ELF-1 (cell line): ENCODE measurements at places on chromosomes 3 and 15.

DNA sequence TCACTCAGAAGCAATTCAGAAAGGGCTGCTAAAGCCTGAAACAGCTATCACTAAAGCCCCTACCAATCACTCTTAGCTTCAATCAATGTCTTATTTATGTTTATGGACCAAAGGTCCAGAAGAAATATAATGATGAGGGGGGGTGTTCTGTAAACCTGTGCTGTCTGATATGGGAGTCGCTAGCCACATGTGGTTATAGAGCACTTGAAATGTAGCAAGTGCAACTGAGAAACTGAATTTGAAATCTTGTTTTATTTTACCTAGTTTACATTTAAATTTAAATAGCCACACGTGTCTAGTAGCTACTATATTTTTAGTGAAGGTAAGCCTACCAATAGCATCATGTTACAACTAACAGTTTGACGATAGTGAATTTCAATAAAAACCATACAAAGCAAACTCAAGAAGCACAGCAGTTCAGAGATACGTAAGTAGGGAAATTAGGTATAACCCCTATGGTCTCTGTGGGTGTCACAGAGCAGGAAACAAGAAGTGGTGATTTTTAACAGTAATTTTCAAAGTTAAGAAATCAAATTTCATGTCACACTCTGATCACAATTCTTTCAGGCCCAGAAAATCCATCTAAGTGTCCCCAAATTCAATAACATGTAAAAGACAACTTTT, 3.6 kb downstream of the POU1F1 start:
- DNase-seq: no peak

- DNase-seq: no peak
Measured at GRCh38 chr3:141275511-141275910, 43.9 kb downstream of the PXYLP1 start.

DNA sequence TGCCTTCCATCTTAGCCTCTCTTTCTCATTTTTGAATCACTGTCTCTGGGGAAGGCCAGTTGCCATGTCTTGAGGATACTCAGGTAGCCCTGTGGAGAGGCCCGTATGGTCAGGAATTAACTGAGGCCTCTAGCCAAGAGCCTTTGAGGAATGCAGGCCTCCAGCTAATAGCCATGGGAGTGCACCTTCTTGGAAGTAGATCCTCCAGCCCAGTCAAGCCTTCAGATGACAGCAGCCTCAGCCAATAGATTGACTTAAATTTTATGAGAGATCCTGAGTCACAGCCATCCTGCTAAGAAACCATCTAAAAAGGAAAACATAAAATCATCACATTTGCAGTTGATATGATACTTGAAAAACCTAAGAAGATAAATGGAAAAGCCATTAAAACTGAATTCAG, 112.5 kb upstream of the BNIP2 start:
- peak; percentile 10 for DNase-seq

DNA sequence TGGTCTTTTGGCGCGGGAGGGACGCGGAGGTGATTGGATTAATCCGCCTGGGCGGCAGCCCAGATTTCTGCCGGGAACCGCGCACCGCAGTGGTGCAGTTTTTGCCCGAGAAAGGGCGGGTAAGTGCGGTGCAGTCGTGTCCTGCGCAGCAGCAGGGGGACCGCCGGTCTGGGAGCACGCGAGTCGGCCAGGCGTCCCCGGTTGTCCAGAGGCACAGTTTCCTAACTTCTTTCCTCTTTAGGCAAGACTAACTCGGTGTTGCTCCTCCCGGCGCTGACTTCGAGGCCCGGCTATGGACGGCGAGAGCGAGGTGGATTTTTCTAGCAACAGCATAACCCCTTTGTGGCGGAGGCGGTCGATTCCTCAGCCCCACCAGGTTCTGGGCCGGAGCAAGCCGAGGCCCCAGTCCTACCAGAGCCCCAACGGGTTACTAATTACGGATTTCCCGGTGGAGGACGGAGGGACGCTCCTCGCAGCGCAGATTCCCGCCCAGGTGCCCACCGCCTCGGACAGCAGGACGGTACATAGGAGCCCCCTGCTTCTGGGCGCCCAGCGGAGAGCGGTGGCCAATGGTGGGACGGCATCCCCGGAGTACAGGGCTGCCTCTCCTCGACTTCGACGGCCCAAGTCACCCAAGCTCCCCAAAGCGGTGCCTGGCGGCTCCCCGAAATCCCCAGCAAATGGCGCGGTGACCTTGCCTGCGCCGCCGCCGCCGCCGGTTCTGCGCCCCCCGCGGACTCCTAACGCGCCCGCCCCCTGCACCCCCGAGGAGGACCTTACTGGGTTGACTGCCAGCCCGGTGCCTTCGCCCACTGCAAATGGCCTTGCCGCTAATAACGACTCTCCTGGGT, 736 bp downstream of the ARHGEF26 start:
- peak; percentile 61 for DNase-seq

DNA sequence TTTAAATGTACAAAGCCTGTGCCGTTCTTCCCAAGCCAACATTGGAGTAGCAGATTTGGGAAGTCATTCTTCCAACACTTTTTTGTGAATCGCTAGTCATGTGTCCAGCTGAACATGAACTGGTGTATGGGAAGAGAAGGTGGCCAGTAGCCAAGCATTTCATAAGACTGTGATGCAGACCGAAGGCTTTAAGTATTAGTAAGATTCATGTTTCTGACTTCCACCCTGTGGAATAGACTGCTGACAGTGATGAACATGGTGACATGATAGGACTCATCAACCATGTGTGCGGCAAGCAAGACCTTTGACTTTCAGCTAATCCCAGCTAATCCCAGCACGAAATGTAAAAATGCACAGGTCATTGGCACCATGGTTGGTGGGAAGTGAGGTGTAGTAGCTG, 48.3 kb upstream of the THSD4 start:
- no peak for DNase-seq

GRCh38 chr3:169701457-169701856, 37.9 kb upstream of the MECOM start:
- DNase-seq: no peak

- DNase-seq: no peak
Measured at GRCh38 chr3:106070187-106070586, 201.4 kb upstream of the CBLB start.

DNA sequence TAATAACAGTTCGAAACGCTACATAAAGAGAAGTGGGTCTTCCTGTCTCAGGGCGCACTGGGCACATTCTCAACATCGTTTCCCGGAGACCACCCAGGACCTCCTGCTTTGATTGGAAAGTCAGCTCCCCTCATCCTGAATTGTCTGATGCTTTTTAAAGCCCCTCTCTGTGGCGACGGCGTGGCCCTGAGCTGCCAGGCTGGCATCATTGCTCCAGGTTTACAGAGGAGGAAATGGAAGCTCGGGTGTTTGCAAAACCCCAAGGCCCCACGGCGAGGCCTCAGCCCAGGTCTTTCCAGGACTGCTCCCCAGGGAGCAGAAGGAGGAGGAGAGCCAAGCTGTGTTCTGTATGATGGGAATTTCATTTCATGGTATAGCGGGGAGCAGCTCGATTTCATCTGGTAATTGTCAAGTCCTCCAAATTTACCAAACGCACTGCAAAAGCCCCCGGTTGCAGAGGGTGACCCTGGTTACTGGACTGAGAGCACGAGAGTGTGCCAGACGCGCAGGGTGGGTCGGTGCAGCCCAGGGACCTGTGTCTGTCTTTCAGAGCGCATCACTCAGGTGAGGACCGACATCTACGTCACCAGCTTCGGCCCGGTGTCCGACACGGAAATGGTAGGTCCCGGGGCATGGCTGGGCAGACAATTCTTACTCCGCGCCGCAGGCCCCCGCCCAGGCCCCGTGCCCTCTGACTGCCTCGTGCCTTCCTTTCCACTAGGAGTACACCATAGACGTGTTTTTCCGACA, 15.9 kb downstream of the GABRA5 start:
- no peak for DNase-seq

GRCh38 chr3:31908391-31909097, 72.5 kb downstream of the OSBPL10 start:
- no peak for DNase-seq

DNA sequence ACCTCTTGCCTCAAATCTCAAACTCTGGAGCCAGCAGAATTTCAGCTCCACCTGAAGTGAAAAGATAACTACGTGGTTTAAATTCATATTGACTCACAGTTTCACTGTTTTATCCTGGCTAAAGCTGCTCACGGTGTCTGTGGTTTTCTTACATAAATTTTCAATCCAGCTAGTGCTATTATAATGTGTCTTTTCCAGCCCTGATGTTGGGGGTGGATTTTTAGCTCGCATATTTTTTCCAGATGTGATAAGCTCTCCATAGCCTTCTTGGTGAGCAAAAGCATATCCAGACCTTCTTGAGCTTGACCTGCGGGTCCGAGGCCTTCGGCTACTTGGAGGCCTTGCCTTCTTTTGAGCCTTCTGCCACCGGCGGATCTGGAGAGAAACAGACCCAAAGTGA, 239.3 kb downstream of the DTWD1 start:
- no peak for DNase-seq

DNA sequence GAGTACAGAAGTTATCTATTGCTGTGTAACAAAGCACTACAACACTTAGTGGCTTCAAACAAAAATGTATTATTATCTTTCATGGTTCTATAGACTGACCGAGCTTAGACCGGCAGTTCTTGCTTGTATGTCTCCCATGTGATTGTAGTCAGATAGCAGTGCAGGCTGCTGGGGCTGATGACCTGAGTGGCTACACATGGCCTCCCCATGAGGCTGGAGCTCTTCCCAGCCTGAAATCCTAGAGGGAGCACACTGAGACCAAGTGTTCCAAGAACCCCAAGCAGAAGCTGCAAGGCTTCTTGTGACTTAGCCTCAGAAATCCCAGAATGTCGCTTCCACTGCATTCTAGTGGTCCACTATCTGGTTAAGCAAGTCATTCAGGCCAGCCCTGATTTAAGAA, 141.2 kb upstream of the TLE3 start:
- DNase-seq: no peak

- DNase-seq: no peak
Measured at GRCh38 chr3:27454914-27455313, 29.3 kb downstream of the SLC4A7 start.

GRCh38 chr3:61897848-61898247, 336.5 kb downstream of the PTPRG start:
- no peak for DNase-seq

GRCh38 chr3:194337965-194338753, 13.0 kb downstream of the CPN2 start:
- no peak for DNase-seq

- DNase-seq: no peak
Measured at GRCh38 chr15:35330916-35331315, 215.0 kb downstream of the DPH6 start.

GRCh38 chr3:4818986-4819693, 160.1 kb upstream of the BHLHE40 start:
- DNase-seq: peak; percentile 31

- DNase-seq: no peak
Measured at GRCh38 chr3:140922634-140923033, 19.0 kb upstream of the SLC25A36 start.

DNA sequence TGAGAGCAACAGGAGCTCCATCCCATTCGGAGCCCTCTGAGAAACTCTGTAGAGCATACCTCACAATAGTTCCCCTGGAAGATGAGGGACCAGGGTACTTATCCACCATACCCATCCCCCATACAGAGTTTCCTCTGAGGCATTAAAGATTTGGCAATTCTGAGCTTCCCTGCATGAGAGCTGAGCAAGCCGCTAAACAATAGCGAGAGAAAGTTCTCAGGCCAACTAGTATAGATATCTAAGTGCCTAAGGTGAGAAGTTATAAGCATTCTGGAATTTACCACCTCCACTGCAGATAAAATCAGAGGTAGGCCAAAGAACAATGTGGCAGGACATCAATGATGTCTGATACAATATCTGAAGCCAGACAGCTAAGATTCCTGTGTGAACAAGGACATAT, 129.1 kb upstream of the MBNL1 start:
- no peak for DNase-seq

DNA sequence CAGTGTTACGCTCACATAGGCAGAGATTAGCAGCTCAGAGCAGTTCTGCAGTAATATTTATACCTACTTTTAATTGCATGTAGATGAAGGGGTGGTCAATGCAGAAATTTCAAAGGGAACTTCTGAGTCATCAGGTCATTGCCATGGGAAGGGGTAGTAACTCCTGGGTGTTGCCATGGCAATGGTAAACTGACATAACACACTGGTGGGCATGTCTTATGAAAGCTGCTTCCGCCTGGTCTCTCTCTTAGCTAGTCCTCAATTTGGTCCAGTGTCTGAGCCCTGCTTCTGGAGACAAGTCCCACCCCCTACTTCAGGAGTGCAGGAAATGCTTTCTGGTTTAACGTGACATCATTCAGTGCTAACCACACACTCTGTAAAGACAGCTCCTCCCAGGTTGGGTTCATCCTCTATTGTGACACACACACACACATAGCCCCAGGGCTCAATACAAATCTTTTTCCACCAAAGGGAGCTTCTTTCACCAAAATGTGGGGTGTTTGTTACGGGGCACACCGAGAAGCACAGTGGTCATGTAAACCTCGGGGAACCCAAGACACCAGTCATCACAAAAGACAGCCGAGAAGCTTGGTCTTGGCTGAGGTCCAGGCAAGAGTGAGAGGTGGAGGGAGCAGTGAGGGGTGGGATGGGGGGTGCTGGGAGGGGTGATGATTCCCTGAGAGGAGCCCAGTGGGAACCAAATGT, 74.5 kb downstream of the TLE3 start:
- DNase-seq: no peak

- DNase-seq: peak; percentile 26
Measured at GRCh38 chr3:142285083-142285517, 59.7 kb upstream of the GK5 start.

DNA sequence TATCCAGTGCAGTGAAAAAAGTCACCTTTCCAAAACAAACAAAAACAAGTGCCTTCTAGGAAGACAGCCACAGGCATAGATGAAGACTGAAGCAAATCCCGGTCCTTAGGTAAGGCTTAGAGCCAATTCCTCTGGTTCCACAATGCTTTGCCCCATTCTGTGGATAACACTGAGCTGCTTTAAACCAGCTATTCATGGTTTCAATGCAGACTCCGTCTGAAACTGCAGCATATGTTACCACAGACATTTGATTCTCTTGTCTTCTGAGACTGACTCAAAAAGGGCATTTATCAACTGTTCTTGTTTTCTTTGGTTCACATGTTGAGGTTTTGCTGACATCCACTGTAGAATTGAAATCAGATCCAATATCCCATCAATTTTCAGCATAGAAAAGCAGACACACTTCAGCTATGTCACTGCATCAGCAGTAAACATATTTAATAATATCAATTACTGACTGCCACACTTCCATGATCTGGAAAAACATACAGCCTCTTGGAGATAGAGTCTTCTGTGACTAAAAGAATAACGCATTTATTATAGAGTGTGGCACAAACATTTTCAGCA, 659.3 kb downstream of the ROBO2 start:
- DNase-seq: no peak

- DNase-seq: no peak
Measured at GRCh38 chr3:16252988-16253387, 11.8 kb downstream of the DPH3 start.
